ENCODE measurements at places on chromosomes 7 and 10. TPM values are rescaled to one million over a fixed set of nuclear protein-coding genes. Genes with fewer than 3 reads are reported as not detected.

The UCMA gene
- not detected for polyA plus RNA-seq

The CHN2 gene
- polyA plus RNA-seq = 5.2 TPM

The ZNF365 gene
- polyA plus RNA-seq = not detected

The LGI1 gene
- polyA plus RNA-seq = 0.63 TPM

The ASZ1 gene
- not detected for polyA plus RNA-seq

The TFAM gene
- 7.5 TPM for polyA plus RNA-seq

The PLPP4 gene
- polyA plus RNA-seq = not detected

The PHYH gene
- 65.5 TPM for polyA plus RNA-seq

The FKBP6 gene
- not detected for polyA plus RNA-seq

The LRRTM3 gene
- not detected for polyA plus RNA-seq

Data from stomach (tissue), 19 donors.